Renal cortical epithelial cell (primary cell): ENCODE measurements at places on chromosomes 4 and X. TPM values are rescaled to one million over a fixed set of nuclear protein-coding genes. Genes with fewer than 3 reads are reported as not detected.

The TLR10 gene
- total RNA-seq, result not detected in 2 replicates

The NUP54 gene
- total RNA-seq, result 48.6 and 80.7 TPM in 2 replicates

The TLR7 gene
- total RNA-seq, result not detected in 2 replicates

DNA sequence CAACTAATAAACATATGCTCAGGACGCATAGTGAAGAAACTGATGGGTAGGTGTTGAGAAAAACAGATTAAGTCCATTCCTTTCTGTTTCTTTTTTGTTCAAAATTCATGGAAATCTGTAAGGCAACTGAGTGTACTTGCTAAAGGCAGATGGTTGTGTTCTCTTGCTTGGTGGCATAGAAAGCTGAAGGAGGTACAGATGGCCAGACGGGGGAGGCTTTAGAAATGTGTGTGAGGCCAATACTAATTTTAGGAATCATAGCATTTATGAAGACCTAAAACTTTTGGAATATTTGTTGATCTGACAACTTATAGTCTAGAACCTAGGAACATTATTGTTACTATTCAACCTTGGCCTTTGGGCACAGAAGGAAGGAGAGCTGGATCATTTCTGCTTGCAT is 56.8 kb upstream of the EMCN start:
- DNase-seq, result no peak

- DNase-seq, result peak; percentile 90
These were observed 86.8 kb downstream of the SH2D1A start for GRCh38 chrX:124433186-124433585.

GRCh38 chr4:122331195-122331594 is 47.6 kb upstream of the ADAD1 start:
- DNase-seq, result no peak

- no peak for DNase-seq
These were observed 207.3 kb upstream of the DCAF8L1 start for GRCh38 chrX:28188526-28188925.

GRCh38 chr4:143653031-143653430 is 47.4 kb downstream of the FREM3 start:
- no peak for DNase-seq

- DNase-seq, result no peak
These were observed 9.6 kb upstream of the SLC25A14 start for GRCh38 chrX:130330146-130330545.

The TASL gene
- total RNA-seq, result not detected in 2 replicates

DNA sequence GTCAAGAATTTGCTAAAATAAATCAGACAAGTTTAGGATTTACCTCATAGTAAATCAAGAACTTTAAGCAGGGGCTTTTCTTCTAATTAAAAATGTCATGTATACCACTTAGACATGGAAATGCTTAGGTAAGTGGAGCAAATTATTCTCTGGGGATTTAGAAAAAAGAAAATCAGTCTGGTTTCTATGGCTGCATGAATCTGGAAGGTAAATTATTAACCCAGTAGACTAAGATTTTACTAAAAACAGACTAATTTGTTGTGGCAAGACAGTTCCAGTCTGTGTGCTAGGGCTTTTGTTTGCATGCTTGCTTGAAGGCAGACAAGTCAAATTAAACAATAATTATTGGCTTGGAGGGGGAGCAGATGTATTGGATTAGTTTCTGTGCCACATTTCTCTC is 140.6 kb downstream of the TBL1X start:
- DNase-seq, result peak; percentile 87

GRCh38 chrX:139158256-139158655 is 372.3 kb upstream of the F9 start:
- DNase-seq, result peak; percentile 87
